ENCODE measurements at places on chromosomes 7 and 10.

- no peak for DNase-seq
Measured at GRCh38 chr7:12258074-12258473, 47.0 kb downstream of the TMEM106B start.

- no peak for DNase-seq
Measured at GRCh38 chr7:76514926-76515771, 4.8 kb downstream of the UPK3B start.

- no peak for DNase-seq
Measured at GRCh38 chr7:24714676-24715010, 42.6 kb downstream of the GSDME start.

GRCh38 chr7:159108941-159109652 is 35.6 kb downstream of the VIPR2 start:
- DNase-seq = no peak

GRCh38 chr7:97118306-97118917 is 914 bp downstream of the SDHAF3 start:
- peak; percentile 32 for DNase-seq

- no peak for DNase-seq
Measured at GRCh38 chr7:87628780-87629569, 777 bp downstream of the RUNDC3B start.

DNA sequence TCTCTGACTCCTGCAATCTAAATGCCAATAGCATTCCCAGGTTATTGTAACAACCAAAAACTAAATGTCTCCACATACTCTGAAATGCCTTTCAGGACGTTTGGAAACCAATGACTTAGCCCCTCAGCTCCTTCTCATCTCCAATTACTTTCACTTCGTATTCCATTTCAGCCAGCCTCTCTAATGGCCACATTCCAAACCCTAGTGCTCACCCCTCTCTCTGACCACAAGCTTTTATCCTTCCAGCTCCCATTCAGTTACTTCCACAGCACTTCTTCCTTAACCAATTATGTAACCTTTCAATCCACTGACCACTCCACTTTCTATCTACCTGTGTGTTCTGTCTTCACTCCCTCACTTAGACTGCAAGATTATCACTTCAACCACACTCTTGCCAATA is 4.3 kb downstream of the NOC3L start:
- DNase-seq = no peak

DNA sequence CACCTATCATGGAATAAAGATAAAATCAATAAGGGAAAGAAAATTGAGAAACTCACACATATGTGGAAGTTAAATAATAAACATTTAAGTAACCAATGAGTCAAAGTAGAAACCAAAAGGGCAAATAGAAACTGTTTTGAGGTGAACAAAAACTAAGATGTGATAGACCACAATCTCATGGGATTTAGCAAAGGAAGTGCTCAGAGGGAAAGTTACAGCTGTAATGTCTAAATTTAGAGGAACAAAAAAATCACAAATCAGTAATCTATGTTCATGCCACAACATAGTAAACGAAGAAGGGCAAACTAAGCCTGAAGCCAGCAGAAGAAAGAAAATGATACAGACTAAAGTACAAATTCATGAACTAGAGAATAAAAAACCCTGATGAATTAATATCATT is 16.3 kb downstream of the CYP3A4 start:
- peak; percentile 47 for DNase-seq

DNA sequence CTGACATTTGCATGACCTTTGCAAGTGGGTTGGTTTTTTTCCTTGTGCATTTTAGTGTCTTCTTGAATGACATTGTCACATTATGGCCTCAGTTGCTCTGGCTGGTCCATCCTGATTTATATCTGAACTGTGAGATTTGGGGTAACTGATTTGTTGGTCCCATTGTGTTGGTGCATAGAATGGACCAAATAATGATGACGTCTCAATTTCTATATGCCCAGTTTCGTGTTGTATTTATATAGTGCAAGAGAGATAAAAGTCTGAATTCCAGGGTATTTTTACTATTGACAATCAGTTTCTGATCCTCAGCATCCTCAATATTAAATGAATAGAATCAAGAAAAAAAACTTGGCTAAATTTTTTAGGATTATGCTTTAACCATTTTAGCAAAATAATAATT is 281.8 kb downstream of the HDAC9 start:
- DNase-seq = no peak

DNA sequence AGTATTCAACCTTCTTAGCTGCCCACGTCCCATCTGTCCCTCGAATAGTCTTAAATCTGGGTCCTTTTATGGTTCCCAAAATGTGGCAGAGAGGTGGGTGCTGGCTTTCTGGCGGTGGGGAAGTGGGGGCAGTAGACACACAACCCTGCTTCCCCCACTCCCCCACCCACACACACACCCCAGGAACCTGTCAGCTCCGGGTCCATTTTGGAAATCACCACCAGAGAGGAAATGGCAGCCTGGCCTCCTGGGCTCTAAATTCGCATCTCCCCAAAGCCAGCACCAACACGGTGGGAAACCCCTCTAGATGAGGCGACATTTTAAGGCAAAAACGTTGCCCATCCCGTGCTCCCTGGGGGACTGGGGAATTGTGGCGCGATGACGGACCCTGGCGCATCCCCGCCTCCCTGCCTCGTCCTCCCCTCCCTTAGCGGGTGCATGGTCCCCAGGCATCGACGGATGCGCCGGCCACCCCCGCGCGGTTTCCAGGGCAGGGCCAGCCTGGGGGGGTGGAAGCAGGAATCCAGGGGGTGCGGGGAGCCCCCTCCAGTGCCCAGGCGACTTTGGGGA is 702 bp downstream of the TMEM130 start:
- DNase-seq = no peak

GRCh38 chr10:133258066-133258817 is 18.4 kb downstream of the ADAM8 start:
- DNase-seq = peak; percentile 34

DNA sequence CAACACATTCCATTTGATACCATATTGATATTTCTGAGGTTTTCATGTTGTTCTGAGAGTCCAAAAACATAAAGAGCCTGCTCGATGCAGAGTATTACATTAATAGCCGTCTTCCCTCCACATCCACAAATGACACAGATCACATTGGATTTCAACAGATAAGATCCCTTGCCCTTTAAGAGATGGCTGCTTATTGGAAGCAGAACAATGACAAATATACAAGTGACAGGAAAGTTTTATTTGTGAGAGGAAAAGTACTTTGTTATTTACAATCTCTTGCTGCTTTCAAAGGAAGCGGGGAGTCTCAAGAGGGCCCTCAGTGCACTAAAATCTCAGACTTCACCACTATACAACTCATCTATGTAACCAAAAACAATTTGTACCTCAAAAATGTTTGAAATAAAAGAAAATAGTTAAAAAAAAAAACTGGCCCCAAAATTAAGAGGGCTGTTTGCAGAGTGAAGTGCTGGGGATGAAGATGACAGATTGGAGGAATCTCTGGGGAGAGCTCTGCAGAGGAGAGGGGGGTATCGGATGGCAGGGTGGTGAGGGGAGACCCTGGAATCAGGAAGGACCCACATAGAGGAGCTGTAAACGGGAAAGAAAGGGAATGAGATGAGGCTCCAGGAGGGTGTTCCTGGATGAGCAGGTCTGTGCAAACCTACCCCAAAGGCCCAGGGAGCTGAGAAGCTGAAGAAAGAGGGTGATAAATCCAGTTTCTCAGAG is 42.5 kb upstream of the ZNF438 start:
- no peak for DNase-seq

GRCh38 chr10:25888627-25889026 is 45.4 kb upstream of the MYO3A start:
- DNase-seq = no peak

GRCh38 chr10:44939691-44940401 is 19.8 kb upstream of the RASSF4 start:
- DNase-seq = no peak

DNA sequence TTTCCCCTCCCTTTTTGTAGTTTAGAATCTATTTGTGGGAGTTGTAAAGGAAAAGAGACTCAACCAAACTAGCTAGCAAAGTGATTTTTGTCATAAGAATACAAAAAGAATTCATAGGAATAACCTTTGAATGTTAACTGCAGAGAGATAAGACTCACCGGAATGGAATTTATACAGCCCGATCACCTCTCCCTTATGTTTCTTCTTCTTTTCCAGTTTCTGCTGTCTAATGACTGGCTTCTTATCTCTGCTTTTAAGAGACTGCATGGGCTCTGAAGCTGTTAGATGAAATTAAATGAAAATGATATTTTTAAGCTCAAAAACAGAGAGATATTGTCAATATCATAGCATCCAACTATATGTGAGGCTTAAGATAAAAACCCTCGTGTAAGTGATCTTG is 1095.9 kb downstream of the REEP3 start:
- DNase-seq = no peak

GRCh38 chr7:149820622-149821190 is 17.5 kb upstream of the ZNF862 start:
- no peak for DNase-seq

DNA sequence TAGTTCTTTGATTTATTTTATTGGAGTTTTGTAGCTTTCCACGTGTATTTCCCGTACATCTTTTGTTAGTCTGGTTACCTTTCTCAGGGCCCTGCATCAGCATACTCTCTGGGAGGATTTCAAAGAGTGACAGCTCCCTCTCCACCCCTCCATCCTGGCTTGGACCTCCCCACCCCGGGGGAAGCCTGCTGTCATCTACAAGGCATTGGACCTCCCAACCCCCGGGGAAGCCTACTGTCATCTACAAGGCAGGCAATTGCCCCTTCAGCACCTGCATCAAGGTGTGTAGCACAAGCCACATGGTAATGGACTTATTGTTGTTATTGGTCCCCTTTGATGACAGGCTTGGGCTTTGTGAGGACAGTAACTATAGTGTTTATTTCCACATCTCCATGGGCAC is 390.1 kb downstream of the TCERG1L start:
- DNase-seq = no peak

- DNase-seq = peak; percentile 59
Measured at GRCh38 chr7:71735961-71736556, 604.1 kb downstream of the GALNT17 start.

DNA sequence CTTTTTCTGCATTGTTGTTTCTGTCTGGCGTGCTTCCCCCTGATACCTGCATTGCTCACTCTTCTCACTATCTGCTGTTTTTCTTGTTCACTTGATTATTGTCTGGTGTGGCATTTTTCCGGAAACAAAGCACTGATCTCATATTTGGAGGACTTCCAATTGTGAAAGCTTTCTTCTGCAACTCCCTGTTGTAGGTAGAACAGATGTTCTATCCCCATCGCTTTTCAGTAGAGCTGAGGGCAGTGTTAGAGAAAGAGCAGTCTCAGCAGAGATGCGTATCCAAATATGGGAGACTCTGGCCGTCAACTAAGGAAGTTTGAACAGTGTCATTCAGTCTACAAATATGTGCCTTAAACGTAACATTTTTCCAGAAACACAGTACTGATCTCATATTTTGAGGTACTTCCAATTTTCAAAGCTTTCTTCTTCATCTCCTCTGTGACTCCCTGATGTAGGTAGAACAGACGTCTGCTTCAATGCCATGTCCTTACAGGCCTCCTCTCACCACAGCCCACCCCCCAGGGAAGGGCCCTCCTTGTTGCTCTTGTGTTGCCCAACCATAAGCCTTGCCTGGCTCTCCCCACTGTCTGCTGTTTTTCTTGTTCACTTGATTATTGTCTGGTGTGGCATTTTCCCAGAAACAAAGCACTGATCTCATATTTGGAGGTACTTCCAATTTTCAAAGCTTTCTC is 27.1 kb upstream of the GJD4 start:
- no peak for DNase-seq

GRCh38 chr10:133161486-133162109 is 1.6 kb downstream of the KNDC1 start:
- no peak for DNase-seq

DNA sequence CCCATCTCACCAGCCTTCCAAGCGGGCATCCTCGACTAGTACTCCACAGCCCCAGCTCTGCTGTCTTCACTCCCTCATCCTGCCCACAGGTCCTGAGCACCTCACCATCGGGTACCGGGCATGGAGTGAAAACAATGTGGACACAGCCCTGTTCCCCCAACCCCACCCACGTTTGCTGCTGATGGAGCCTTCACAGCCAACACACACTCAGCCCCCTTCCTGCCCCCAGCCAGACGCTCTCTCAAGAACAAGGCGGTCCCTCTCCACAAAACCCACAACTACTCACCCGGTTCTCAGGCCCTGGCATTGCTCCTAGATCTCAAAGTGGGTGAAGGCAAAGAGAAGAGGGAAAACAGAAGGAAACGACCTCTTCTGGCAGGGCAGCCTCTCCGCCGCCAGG is 56.1 kb downstream of the SLIT1 start:
- DNase-seq = no peak

DNA sequence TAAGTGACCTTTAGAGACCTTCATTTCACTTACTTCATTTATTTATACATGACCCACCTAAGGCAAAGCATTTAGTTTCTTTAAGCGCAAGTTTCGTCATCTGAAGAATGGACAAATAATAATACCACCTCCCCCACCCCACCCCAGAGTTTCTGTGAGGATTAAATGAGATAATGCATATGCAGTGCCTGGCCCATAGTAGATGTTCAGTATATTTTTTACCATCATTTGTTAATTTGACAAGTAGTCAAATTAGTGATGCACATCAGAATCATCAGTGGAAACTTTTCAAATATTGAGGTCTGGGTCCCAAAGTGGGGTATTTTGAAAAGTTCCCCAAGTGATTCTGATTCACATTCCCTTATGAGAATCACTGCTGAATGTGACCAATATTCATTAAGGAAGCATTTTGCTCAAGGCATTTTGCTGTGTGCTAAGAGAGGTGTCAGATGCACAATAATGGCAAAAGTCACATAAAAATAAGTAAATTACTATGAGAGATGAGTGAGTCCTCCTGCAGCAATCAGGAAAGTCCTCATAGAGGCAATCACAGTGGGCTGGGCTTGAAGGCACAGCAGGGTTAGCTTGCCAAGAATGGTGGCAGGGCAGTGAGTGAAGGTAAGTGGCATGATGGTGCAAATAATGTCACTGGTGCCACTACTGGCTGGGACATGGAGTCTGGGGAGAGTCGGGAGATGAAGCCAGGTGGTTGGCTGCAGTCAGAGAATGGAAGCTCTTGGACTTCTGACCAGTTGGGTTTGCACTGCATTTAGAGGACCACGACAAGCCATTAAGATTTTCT is 244.1 kb downstream of the PTEN start:
- peak; percentile 61 for DNase-seq

- no peak for DNase-seq
Measured at GRCh38 chr7:38756521-38756920, 125.3 kb upstream of the AMPH start.

DNA sequence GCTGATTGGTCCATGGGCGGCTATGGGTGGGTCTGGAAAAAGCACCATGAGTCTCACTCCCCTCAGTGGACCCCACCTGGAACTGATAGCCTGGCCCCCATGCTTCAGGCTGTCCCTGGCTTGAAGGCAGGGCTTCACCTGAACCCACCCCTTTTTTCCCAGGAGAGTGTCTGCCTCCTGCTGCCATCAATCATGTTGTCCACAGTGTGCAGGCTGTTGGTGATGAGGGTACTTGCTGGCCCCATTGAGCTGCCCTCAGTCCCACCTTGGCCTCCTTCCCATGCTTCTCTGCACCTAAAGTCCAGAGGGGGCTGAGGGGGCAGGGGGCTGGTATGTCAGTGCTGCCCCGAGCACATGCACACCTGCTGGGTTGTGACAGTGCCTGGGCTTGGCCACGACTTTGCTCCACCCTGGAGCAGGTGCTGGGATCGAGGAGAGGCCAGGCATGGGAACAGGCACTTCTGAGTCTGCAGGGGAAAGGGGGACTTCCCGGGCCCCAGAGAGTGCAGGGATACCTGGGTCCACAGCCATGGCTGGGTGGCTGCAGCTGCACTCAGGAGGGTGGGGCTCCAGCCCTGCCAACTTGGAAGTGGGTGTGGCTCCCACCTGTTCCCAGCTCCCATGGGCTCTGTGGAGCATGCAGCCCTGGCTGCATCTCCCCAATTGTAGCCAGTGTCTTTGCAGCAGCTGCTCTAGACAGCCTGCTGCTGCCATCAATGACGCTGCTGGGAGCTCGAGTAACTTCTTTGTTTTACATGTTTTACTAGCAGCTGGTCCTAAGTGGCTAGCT is 56.9 kb downstream of the ADK start:
- DNase-seq = no peak
